ENCODE measurements at places on chromosomes 7 and 10.

- no peak for DNase-seq
These were observed 4.2 kb upstream of the EZH2 start for GRCh38 chr7:148888300-148888699.

DNA sequence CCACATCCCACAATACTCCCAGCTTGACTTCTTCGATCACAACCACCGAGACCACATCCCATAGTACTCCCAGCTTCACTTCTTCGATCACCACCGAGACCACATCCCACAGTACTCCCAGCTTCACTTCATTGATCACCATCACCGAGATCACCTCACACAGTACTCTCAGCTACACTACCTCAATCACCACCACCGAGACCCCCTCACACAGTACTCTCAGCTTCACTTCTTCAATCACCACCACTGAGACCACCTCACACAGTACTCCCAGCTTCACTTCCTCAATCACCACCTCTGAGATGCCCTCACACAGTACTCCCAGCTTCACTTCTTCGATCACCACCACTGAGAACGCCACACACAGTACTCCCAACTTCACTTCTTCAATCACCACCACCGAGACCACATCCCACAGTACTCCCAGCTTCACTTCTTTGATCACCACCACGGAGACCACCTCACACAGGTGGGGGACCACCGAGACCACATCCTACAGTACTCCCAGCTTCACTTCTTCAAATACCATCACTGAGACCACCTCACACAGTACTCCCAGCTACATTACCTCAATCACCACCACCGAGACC, 8.6 kb downstream of the MUC3A start:
- DNase-seq, result no peak

DNA sequence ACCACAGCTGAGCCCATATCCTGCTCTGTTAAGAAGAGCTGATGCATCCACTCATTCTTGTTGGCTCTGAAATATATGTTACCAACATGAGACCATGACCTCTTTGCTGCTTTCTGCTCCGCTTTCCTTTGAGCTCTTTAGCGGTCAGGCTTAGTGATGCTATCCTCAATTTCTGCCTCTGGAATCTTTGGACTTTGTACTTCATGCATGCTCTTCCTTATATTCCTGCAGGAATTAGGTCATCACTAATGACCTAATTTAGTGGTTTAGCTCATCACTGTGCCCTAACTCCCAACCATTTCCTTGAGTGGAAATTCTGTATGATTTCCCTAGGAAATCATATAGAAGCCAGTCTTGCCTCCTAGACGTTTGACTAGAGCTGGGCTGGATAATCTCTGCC, 119.5 kb downstream of the AOAH start:
- no peak for DNase-seq

GRCh38 chr10:24488631-24489030, 235.1 kb downstream of the ARHGAP21 start:
- no peak for DNase-seq

GRCh38 chr7:44251881-44252280, 51.1 kb downstream of the YKT6 start:
- no peak for DNase-seq

DNA sequence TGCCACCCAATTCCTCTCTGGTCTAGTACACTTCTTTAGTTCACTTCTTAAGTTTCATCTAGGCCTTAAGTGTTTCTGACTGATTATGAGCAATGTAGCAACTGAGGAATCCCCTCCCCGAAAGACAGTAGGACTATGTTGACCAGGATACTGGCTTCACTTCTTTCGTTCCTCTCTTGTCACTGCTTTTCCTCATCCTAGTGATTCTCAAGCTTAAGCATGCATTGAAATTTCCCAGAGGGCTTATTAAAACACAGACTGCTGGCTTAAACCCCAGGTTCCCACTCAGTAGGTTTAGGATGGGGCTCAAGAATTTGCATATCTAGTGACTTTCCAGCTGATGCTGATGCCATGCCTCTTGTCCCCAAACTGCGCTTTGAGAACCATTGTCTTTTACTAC, 164.6 kb upstream of the WNT16 start:
- no peak for DNase-seq

GRCh38 chr10:74967911-74968666, 141.7 kb downstream of the KAT6B start:
- no peak for DNase-seq
